ENCODE measurements at places on chromosomes 7 and 10.

DNA sequence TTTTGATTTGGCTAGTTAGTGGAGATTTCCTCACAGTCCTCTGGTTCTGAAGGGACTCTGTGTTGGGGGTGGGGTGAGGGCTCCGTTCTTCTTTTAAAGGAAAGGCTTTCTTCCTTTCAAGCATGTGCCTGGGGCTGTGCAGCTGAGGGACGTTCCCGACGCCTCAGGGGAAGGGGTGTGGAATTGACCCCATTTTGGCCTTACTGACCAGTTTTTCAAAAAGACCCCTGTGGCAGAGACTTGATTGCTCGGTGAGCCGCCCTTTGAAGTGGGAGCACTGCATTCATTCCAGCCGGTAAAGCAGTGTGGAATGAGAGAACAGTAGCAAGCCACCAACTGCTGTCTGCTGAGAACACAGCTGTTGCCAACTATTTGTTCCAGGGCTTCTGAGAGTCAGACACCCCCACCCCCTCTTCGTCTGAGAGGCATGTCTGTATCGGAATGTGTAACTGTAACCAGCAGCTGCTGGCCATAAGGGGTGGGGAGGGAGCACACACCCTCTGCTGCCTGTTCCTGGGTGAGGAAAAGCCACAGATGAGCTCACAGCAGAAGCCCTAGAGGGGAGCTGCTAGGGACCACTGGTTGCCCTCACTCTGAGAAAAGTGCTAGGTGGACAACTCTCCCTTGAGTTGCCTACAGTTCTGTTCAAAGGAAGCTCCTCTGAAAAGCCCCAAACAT lies 33.2 kb downstream of the WBP1L start:
- DNase-seq: no peak

DNA sequence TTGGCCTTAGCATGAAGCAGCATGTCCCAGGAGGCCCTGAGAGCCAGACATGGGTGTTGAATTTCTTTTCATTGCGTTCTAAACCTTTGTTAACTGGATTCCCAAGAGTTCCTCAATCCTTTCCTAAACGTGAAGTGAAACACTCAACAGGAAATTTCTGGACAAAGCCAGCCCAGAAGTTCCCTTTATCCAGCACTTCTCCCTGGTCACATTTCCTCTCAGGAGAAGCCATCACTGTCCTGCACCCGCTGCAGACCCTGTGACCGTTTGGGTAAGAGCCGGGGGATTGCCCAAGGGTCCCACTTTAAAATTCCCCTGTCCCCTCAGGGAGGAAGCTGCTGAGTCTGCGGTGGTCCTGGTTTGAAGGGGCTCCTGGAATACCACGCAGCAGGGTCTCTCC lies 88.0 kb upstream of the ZPBP start:
- no peak for DNase-seq

DNA sequence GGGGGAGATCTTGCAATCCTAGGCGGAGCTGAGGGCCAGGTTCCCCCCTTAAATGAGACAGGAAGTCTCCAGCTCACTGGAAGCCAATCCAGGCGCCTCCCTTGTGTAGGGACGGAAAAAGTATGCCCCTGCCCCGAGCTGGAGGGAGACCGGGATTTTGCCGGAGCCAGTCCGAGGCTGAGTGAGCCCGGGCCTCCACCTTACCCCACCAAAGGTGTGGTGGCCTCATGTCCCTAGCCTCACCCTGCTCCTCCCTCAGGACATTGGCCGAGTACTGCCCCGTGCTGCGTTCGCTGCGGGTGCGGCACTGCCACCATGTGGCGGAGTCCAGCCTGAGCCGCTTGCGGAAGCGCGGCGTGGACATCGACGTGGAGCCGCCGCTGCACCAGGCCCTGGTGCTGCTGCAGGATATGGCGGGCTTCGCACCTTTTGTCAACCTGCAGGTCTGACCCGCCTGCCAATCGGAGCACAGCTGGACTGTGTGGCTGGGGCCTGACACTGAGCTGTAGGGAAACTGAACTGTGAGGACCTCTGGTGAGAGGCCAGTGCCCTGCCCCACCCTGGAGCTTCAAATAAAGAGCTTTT lies 2.0 kb downstream of the FBXL15 start:
- no peak for DNase-seq

- no peak for DNase-seq
These were observed 1509.7 kb upstream of the LRRTM3 start for GRCh38 chr10:65416094-65416493.

- no peak for DNase-seq
These were observed 545.9 kb downstream of the SORCS1 start for GRCh38 chr10:106618646-106619045.

Measured in stimulated activated CD4-positive, alpha-beta T cell treated with anti-CD3 and anti-CD28 coated beads, TNF-alpha, amount 100 ng/mL, for 48 hours (primary cell).